CD4-positive, CD25-positive, alpha-beta regulatory T cell (primary cell): ENCODE measurements at places on chromosomes 1 and 21.

DNA sequence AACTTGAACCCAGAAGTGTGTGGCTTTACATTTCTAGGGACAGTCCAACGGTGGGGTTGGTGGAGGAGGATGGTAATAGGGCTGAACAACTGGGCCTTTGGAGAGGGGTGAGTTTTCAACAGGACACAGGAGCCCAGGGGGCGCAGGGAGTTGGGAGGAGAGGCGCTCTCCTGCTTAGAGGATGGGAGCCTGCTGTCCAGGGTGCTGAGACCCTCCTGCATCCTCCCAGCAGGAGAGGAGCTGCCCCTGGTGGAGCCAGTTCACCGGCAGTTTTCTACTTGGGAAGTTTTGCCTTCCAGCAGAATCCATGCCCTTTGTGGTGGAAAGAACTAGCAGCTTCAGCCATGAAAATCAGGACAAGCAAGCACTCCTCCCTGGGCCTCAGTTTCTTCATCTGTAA lies 8.6 kb downstream of the KCNC4 start:
- DNase-seq: no peak

GRCh38 chr1:15739745-15740144 lies 2.6 kb upstream of the TMEM82 start:
- no peak for DNase-seq

DNA sequence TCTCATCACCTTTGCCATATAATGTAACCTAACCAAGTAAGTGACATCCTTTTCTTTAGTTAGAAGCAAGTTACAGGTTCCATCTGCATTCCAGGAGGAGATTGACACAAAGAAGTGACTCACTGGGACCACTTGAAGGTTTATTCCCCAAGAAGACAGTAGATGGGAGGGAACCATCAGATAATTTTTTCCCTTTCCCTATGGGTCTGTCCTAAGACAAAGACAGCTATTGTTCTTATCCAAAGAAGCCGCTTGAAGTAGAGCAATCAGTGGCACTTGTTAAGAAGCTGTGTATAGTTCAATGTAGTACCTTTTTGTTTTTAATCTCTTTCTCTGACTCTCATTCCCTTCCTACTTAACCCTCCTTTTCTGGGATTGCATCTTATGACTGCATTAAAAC lies 139.9 kb upstream of the B3GALT2 start:
- DNase-seq: no peak

DNA sequence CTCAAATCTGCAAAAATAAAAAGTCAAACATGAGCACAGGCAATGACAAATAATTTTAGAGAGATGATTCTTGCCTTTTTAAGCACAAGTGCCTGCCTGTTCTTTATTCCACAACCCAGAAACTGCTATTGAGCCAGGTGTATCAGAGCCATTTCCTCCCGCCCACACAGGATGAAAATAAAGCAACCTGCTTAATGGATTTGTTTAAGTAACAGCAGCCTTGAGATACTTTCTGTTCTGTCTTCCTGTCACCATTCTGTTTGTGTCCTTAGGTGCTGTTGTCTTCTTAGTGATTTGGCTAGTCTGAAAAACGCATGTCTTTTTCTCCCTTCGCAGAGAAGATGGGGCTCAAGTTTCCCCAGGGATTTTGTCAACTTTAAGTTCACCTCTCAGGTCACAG lies 11.4 kb downstream of the RPE65 start:
- no peak for DNase-seq

GRCh38 chr1:67227196-67227595 lies 60.9 kb downstream of the IL23R start:
- DNase-seq: no peak

DNA sequence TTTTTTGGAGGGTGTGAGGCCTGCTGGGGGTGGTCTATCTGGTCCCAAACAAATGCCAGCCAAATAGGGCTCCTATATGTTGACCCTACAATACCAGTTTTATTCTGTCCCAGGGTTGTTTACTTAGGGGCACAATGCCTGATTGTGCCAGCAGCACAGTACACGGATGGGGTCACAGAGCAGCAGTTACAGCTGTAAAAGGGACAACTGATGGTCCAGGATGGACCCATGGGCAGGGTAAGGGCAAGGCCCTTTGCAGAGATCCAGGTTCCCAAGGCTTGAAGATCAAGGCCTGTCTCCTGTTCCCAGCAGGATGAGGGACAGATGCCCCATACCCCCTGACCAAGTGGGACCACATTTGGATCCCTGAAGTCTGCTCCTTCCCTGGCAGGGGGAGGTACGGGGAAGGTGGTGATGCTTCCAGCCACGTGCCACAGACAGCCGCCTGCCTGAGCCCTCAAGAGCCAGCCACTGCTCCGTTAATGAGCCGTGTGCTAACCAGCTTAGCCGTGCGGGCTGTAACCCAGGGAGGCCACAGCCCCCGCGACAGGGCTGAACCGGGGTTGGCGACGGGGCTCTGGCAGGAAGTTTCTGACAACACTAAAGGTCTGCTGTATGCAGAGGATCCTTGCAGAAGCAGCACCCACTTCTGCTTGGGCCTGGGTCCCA lies 18.2 kb downstream of the SLC6A9 start:
- no peak for DNase-seq

- no peak for DNase-seq
Measured at GRCh38 chr1:222867316-222867715, 52.5 kb downstream of the DISP1 start.

DNA sequence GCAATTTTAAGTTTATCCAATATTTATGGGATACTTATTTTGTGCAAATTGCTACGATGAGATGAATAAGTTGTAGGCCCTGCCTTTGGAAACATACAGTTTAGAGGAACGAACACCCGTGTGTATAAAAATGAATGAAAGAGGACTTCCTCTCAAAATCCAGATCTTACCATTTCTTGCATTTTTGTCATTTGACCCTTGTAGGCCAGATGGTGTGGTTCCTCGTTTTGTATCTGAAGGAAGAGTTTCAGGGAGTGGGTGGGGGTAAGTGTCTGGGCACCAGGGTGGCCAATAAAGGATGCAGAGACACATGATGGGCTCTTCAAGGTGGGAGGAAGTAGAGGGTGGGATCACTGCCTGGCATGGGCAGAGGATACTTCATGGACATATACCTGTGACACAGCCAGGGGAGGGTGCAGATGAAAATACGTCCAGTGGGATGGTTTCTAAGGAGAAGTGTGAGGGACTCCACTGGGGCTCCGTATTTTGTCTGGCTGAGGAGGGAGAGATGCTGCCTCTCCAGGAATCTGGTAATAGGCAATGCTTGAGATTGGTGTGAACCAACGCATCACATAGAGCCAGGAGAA lies 14.4 kb downstream of the MAPKAPK2 start:
- DNase-seq: no peak

- DNase-seq: no peak
Measured at GRCh38 chr1:170012920-170013319, 61.6 kb downstream of the KIFAP3 start.

DNA sequence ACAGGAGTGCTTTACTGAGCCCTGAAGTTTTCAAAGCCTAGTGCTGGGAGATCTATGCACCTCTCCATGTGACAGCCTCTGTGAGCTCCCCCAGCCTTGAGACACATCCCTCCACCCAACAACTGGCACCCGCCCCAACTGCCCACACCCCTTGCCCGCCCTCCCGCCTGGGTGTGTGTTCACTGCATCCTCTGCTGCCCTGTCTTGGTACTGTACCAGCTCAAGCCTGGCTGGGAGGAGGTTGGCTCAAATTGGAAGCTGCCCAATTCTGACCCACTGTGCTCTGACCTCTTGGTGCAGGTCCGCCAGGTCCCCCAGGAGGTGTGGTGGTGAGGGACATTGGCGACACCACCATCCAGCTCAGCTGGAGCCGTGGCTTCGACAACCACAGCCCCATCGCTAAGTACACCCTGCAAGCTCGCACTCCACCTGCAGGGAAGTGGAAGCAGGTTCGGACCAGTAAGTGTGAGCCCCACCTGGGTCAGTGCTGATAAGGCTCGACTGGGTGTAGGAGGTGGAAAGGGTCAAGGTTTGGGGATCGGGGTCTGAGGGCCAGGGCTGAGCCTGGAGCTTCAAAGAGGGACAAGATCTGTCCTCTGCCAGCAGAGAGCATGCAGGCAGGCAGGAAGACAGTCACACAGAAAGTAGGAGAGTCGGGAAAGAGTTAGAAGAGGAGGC lies 18.0 kb downstream of the TMEM81 start:
- no peak for DNase-seq

DNA sequence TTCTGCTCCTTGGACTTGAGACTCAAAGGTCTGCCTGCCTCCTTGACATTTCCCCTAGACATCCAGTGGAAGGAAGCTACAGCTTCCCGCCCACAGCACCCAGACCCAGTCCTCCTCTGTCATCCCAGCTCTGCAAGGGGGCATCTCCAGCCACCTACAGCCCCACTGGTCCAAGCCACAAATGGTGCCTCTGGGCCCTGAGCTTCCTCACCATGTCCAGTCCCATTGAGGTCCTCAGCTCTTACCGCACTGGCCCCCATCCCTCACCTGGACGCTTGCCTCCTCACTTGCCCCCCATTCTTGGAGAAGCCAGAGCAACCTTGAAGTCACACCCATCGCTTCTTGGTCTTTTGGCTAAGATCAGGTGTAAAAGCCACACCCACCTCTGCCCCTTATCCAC lies 13.2 kb downstream of the PODN start:
- DNase-seq: no peak

DNA sequence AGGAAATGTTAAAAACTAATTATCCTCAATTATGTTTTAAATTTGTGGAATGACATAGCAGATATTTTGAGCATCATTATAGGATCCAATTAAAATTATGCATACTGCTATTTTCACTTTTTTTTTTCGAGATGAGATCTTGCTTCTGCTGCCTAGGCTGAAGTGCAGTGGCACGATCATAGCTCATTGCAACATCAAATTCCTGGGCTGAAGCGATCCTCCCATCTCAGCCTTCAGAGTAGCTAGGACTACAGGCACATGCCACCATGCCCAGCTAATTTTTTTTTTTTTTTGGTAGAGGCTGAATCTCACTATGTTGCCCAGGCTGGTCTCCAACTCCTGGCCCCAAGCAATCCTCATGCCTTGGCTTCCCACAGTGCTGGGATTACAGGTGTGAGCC lies 11.3 kb upstream of the SLC1A7 start:
- no peak for DNase-seq

DNA sequence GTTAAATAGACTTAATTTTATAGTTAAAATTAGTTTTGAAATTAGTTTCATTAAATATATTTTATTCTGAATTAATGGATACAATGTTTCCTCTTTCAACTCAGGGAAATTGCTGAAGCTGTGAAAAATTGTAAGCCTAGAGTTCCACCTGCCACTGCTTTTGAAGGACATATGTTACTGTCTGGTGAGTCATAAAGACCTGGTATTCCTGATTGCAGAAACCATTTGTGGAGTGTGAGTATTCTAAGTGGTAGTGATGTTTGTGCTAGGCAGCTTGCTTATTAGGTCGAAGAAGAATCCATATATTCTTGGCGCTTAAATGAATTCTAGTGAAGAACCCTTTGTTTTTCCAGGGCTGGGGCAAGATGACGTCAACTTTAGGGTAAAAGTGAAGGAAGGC lies 34.0 kb downstream of the MTR start:
- DNase-seq: no peak

- no peak for DNase-seq
Measured at GRCh38 chr1:77605246-77606026, 77.0 kb downstream of the ZZZ3 start.

- DNase-seq: no peak
Measured at GRCh38 chr1:36765785-36766300, 268.5 kb downstream of the GRIK3 start.

DNA sequence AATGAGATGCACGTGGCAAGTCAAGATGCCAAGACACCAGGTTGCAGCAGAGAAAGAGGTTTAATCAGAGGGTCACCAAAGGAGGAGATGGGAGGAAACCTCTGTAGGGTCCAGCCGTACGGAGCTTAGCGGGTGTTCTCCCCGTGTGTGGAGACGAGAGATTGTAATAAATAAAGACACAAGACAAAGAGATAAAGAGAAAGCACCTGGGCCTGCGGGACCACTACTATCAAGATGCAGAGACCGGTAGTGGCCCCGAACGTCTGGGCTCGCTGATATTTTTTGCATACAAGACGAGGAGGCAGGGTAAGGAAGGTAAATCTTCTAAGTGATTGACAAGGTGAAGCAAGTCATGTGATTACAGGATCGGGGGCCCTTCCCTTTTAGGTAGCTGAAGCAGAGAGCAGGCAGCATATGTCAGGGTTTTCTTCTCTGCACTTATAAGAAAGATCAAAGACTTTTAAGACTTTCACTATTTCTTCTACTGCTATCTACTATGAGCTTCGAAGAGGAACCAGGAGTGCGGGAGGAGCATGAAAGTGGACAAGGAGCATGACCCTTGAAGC lies 41.2 kb upstream of the TDRD10 start:
- no peak for DNase-seq

DNA sequence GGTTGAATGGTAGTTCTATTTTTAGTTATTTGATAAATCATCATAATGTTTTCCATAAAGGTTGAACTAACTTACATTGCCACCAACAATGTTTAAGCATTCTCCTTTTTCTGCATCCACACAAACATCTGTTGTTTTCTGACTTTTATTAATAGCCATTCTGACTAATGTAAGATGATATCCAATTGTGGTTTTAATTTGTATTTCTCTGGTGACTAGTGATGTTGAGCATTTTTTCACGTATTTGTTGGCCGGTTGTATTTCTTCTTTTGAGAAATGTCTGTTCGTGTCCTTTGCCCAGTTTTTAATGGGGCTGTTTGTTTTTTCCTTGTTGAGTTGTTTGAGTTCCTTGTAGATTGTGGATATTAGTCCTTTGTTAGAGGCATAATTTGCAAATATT lies 24.6 kb upstream of the SLC35F3 start:
- DNase-seq: no peak

- DNase-seq: peak; percentile 68
Measured at GRCh38 chr1:54671985-54672608, 30.5 kb downstream of the MROH7 start.

DNA sequence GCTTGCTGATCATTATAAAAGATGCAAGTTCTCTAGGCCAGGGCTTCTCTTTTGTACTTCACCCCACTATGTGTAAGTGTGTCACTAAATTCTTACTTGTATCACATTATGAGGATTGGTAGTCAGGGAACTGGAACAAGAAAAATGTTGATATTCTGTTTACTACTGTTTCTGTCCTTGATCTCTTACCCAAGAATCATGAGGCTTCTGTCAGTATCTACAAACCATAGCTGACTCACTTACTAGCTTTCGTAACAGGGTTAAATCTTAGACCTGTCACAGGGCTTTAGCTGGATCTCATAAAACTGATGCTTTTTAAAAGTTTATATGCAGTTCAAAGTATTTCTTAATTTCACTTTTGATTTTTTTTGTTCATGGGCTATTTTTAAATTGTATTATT lies 681.2 kb downstream of the PLPP3 start:
- no peak for DNase-seq
